Activated CD4-positive, alpha-beta T cell treated with anti-CD3 and anti-CD28 coated beads, Interleukin-2, amount 10 ng/mL, durations not matched to agents 7 days and 5 days (primary cell): ENCODE measurements at places on chromosomes 5 and 9. TPM values are rescaled to one million over a fixed set of nuclear protein-coding genes. Genes with fewer than 3 reads are reported as not detected.

Gene OR1Q1
- not detected for total RNA-seq

Gene KCNV2
- not detected for total RNA-seq

Gene LHX2
- not detected for total RNA-seq

Gene LHX6
- not detected for total RNA-seq

Gene RANBP17
- not detected for total RNA-seq

Gene SAPCD2
- total RNA-seq, result 33.8 TPM

Gene NFIB
- not detected for total RNA-seq

Gene BAAT
- total RNA-seq, result not detected

Gene PCDHB5
- not detected for total RNA-seq

- DNase-seq, result no peak
Measured at GRCh38 chr5:142772446-142773293, 2.5 kb downstream of the ARHGAP26 start.

GRCh38 chr9:86098824-86099700, at the start of gene GOLM1:
GOLM1 (minus strand) TSS chr9:86099558; CDS start chr9:86079320, 20,238 bp downstream.
- DNase-seq, result peak; percentile 12

DNA sequence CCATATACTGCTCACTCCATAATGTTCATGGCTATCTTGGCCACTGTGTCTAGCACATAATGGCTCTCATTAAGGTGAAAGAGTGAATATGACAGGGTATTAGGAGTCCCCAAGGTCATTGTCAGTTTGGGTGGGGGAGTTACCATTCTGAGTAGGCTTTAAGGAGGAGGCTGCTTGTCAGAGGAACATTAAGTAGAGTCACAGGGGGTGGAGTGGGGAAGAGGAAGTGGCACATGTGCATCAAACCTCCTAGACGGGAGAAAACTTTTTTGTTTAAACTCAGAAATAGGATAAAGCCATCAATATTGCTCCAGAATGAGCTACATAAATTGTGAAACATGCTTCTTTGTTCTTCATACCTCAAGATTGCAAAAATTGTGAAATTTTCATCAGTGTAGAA, 45.5 kb downstream of the DAB2IP start:
- DNase-seq, result no peak

DNA sequence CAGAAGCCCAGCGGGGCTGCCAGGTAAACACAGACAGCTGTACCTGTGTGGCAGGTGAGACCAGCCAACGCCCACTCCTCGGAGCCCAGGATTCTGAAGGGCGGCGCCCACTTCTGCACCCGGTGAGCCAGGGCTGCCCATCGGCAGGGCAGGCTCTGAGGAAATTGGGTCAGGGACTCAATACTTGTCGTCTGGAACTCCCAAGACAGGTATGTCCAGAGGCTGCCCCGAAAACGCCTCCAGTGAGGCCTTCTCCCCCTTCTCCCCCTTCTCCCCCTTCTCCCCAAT, 19.8 kb downstream of the GLT6D1 start:
- no peak for DNase-seq

DNA sequence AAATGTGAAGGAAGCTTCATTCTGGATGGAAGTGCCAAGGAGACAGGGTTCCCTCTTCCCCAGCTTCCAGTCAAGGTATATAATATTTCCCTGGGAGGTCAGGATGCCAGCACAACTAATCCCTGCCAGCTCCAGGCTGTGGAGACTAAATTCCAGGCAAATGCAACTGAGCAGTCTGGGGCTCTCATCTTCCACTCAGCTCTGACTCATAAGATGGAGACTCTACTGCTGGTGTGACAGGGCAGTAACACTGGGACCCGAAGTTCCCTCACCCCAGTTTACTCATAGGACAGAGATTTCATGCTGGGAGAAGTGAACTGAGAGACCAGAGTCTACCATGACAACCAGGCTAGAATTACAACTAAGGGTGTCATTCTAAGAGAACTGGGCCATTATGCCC, 235.4 kb downstream of the FSTL4 start:
- DNase-seq, result no peak

- no peak for DNase-seq
Measured at GRCh38 chr9:68777070-68777763, 72.2 kb downstream of the PIP5K1B start.

- no peak for DNase-seq
Measured at GRCh38 chr9:20553558-20554149, 68.6 kb downstream of the MLLT3 start.

- no peak for DNase-seq
Measured at GRCh38 chr9:125544988-125545651, 161.9 kb downstream of the MAPKAP1 start.

GRCh38 chr5:148776261-148776660, 50.1 kb upstream of the ADRB2 start:
- no peak for DNase-seq

GRCh38 chr5:120958877-120959485, 494.9 kb downstream of the PRR16 start:
- DNase-seq, result no peak

GRCh38 chr9:1721196-1721595, 294.0 kb upstream of the SMARCA2 start:
- no peak for DNase-seq

DNA sequence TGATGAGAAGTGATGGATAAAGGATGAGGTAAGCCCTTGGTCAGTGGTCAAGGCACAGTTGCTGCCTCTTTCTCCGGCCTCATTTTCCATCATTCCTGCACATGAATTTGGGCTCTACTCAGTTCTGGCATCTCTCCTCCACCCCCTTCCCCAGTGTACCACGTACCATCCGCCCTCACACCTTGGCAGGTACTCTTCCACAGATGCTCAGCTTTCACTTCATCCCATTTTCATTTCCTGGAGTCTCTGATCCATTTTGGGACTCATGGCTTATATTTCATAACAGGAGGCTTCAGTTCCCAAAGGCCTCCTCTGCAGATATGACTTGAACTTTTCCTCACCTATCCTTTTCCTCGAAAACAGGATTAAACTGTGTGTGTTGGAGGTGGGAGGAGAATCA, 326.7 kb downstream of the ASTN2 start:
- no peak for DNase-seq

DNA sequence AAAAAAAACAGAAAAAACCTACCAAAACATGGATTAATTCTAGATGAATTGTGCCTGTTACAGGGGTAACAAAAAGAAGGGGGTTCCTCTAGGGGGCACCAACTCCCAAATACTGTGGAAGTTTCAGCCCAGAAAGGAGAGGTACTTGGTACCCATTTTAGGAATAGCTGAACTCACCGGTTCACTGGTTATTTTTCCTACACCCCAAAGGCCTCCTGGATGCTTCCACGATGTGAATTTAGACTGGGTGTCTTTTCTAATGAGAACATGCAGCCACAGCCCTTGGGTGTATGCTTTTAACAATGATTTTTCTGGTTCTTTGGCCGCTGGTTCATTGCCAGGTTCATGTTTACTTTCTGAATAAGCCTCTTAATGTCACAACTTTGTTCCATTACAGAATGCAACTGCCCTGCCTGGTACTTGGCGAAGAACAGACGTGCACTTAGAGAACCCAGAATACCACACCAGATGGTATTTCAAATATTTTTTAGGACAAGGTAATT, 46.7 kb downstream of the GARNL3 start:
- peak; percentile 56 for DNase-seq

DNA sequence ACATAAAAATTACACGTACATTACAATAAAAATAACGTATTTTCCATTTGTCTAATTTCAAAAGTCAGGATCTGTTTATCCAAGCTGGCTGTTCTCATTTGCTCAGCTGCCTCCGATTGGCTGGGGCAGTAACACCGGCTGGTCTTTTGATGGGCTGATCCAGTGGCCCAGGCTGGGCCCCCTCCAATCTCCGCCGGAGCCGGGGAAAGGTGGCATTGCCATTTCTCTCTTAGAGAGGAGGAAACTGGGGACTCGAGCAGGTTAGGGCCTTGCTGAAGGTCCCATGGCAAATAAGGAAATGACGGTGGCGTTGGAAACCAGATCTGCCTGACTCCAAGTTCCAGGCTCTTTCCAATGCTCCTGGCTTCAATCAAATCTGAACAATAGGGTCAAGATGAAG, 6.6 kb downstream of the CPLX2 start:
- DNase-seq, result no peak

DNA sequence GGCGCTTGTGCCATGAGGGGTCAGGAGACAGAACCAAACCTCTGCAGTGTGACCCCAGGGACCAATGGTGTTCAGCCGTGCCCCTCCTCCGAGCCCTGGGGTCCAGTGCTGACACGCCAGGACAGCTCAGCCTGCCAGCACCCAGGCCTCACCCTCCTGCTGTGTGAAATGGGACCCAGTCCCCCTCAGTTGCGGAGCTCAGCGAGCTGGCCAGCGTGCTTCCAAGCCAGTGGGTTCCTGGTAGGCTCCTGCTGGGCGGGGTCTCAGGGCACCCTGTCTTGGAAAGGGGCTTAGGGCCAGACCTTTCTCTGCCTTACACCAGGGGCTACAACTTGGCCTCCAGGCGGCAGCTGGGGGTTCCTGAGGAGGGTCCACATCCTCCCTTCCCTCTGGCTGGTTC, 4.4 kb downstream of the RNF44 start:
- no peak for DNase-seq

GRCh38 chr5:146398826-146399225, 48.3 kb upstream of the TCERG1 start:
- no peak for DNase-seq

DNA sequence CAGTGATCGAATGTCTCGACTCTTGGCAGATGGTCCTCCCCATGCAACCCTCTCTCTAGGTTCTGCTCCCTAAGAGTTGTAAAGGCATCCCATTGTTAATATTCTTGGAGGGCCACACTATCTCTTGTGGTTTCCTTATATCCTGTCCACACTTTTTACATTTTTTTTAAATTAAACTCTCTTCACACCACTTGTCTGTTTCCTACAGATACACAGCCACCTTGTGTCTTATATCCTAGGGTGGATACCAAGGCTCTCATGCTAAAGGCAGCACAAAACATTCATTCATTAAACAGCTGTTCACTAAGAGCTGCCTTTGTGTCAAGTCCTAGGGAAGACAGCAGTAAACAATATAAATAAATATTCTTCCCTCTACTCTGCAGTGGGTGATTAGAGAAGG, 60.5 kb upstream of the SHISAL2B start:
- DNase-seq, result no peak

GRCh38 chr9:94677929-94678328, 38.6 kb upstream of the FBP1 start:
- no peak for DNase-seq

- peak; percentile 89 for DNase-seq
Measured at GRCh38 chr9:124868511-124869465, 6.9 kb downstream of the ARPC5L start.
